ENCODE measurements at places on chromosomes 11 and 22.
A peak's percentile ranks its signal among the peaks of the same experiment; 100 is the strongest.

DNA sequence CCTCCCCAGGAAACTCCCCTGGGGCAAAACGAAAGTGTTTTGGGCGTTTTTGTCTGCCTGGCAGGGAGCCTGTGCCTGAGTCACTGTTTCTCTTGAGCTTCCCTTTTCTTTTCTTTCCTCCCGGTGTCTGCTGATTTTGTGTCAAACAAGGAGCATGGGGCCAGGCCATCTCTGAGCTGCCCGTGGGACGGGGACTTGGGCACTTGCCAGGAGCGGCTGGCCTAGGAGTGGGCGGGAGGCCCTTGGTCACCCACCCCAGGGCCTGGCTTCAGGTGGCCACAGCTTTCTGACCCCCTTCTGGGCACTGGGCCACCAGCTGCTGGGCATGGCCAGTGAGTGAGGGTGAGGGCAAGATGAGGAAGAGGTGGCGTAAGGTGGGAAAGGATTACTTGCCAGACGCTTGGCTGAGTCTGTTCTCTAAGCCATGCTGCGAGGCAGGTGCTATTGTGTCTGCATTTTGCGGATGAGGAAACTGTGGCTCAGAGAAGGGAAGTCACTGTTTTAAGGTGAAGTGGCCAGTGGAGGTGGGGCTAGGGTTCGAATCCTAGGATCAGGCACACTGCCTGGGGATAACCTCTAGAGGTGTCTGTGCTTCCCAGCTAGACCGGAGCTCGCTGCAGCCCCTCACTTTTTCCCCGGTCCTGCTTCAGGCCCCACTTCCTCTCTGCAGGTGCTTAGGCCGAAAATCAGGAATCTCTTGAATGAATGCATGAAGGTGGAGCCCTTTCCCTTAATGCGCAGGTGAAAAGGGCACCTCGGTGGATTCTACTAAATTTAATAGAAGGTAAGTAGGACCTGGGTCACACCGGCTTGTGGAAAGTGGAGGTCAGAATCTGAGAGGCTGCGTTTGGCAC lies 7.8 kb upstream of the NFAM1 start:
- DNase-seq: peak; percentile 49

DNA sequence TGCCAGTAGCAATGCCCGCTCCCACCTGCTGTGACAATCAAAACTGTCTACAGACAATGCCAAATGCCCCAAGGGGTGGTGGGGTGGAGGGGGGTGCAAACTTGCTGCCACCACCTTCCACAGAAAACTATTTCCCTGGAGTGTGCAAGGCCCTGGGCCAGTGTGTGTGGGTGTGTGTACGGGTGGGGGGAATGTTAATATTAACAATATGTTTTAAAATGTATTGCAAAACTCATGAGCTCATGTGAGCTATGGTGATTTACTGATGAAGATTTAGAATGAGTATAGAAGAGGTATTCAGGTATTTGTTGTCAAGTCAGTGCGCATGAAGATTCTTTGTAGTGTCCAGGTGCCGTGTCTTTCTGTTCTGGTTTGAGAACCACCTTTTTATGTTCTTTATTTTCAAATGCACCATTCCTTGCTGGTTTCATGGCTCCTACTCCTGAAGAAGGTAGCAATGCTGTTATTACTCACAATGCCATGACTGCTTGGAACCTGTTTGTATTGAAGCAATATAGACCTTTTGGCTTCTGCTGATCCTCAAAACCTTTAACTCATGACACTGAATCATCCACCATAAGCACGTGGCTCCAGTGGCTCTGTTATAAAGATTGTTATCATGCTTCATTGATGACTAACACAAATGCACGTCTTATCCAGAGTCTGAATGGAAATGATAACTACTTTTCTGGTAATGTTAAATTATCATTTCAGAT lies 29.9 kb upstream of the AQP11 start:
- peak; percentile 93 for DNase-seq

- DNase-seq: no peak
These were observed 63.0 kb downstream of the HORMAD2 start for GRCh38 chr22:30143265-30143664.

DNA sequence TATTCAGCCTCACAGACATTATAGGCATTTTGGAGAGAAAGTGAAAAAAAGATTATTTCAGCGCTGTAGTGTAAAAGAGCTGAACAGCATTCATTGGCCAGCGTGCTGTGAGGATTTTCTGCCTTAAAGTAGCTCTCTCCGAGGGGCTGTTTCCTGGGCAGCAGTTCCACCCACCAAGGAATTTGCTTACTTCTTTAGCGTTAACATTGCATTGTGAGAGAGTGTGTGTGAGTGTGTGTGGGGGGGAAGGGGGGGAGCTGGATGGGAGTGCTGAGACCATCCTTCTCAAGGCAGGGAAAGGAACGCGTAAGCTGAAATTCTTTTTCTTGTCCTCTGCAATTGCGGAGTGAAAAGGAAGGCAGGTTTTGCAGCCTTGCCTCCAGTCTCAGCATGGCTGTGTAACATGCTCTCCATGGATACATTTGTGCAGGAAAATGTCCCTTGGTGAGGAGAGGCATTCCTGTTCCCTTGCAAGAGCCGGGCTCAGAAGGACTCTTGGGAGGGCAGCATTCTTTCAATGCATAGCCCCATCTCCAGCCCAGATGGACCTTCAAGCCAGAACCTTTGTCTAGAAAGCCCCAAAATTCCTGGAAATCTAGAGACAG lies 159.9 kb upstream of the NAV2 start:
- DNase-seq: no peak

GRCh38 chr22:27401321-27401720 lies 400.2 kb downstream of the MN1 start:
- peak; percentile 32 for DNase-seq

DNA sequence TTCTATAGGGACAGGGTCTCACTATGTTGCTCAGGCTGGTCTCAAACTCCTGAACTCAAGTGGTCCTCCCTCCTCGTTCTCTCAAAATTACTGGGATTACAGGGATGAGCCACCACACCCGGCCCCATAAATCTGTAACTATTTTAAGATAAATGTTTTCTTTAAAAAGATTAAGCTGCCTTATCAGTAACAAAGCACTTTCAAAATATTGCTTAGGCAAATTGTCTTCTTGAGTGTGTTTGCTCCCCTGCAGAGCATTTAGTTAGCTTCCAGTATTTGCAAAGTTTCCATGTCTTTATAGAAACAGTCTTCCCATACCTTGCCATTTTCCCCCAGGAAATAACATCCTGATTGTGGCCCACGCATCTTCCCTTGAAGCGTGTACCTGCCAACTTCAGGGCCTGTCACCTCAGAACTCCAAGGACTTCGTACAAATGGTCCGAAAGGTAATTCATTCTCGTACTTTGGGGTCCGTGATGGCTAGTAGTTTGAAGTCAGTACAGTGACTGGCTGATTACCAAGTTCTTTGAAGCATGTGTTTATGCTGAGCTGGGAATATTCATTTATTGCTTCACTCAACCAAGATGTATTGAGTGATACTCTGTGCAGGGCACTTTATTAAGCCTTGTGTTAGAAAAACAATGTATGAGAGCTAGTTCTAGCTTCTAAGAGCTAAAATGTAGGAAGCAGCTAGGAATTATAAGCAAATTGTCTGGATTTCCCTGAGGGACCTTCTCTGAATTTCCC lies 30.4 kb upstream of the CRTAM start:
- peak; percentile 49 for DNase-seq

- no peak for DNase-seq
These were observed 2.6 kb downstream of the CD44 start for GRCh38 chr11:35141571-35141971.

DNA sequence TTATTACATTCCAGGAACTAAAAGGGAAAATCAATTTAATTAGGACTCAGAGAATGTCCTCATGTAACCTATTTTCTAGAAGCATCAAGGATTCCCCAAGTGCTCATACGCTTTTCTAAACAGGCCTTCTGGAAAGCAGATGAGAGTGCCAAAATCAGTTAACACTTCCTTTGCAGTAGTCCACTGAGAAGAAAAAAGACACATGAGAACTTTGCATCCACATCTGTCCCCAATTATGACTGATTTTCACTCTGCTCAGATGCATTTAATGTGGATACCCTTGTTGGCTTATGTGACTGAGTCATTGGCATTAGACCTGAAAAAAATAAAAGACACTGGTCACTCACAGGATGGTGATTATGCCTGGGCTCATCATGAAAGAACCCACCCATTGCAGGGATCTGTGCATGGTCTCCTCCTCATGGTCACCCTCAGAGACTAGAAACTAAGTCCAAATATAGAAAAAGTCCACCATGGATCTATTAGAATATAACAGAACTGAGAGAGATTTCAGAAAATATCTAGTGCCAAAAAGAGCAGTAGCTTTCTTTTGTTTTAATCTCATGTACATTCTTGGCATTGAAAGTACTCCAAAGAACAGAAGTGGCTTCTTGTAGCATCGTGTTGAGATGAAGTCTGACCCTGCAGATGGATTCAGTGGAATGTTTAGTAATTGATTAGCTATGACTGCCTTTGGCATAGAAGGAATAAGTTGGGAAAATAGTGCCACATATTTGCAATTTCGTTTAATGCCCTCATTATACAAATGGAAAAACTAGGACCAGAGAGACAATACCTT lies 48.8 kb upstream of the FIBIN start:
- peak; percentile 53 for DNase-seq

- no peak for DNase-seq
These were observed 4.6 kb downstream of the CFL1 start for GRCh38 chr11:65853246-65853979.

- DNase-seq: no peak
These were observed 41.8 kb downstream of the PDGFD start for GRCh38 chr11:104122011-104122635.

GRCh38 chr11:62671236-62671607 lies 251 bp upstream of the UQCC3 start:
- no peak for DNase-seq

DNA sequence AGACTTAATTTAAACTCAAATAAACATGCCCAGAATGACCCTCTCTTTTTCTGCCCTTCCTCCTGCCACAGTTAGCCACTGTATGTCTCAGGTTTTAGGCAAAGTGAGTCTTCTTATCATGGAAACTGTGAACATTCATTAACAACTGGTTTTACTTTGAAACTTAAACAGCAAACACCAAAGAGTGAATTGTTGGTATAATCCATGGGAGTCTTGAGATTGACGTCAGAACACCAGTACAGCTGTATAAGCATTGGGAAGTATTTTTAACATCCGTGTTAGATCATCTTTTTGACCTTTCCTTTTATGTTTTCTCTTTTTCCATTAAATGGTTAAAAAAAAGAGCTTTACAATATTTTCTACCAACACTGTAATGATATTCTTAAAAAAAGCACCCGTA lies 38.9 kb downstream of the ARHGEF12 start:
- DNase-seq: peak; percentile 59

DNA sequence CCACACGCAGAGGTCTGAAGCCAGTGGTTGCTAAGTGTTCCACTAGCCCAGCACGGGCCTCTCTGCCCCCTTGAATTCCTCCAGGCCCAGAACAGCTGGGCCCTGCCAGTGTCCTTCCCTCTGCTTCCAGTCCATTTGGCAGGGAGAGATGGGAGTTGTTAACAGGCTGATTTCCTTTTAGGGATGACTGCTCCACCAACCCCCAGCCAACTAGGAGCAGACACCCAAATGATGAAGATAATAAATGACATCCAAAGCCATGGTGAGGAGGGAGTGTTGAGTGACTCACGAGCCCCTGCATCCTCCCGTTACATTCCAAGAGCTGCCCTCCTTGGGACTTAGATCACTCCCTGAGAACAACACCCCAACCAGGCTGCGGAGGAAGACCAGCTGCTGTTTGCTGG lies 20.6 kb downstream of the PARVA start:
- DNase-seq: peak; percentile 99

DNA sequence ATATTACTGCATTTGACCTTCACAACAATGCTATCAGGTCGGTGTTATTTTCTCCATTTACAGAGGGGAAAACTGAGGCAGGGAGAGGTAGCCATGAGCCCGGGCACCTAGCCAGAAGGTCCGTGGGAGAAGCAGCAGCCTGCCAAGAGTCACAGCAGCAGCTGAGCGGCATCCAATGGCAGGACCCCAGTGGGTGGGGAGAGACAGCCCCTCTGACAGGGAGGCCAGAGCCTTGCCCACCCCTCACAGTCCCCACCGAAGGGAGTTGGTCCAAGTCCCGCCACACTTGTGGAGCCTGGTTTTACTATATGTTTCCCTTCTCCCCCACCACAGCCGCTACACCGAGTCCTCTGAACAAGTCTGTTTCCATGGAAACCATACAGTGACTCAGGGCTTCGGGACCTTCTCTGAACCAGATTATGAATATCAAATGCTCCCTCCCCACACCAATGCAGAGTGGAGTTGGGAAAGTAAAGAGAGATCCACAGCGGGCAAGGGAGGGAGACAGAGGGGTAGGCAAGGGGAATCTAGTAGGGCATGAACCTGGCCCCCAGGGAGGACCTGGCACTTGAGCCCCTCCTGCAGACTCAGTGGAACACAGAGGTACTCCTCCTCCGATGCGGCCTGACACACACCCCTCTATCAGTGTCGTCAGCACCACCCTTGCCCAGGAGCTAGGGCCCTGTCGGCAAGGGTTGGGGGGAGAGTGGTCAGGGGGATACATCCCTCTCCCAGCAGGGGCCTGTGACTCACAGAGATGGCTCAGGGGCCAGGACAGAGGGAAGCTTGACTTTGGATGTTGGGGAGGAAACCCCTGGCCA lies 2.5 kb downstream of the CHST1 start:
- DNase-seq: peak; percentile 89

- DNase-seq: peak; percentile 40
These were observed 27.9 kb upstream of the RASL10A start for GRCh38 chr22:29343313-29343805.

DNA sequence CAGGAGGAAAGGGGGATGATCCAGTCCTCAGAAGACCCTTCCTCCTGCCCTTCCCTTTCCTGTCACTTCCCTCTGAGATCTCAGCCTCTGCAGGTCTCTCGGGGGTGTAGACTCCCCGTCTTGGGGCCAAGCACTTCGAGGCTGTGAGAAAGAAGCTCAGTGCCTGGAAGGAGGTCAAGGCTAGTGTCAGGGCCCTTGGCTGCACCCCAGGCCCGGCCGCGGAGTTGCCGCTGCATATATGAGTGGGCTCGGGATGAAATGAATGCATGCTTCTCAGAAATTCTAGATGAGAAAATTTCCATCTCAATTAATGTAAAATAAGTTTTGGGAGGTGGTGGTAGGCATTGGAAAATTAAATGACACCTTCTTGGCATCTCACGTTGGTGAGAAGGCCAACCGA lies 1313.7 kb downstream of the BRD1 start:
- DNase-seq: no peak

- peak; percentile 49 for DNase-seq
These were observed 5.9 kb upstream of the PHF21A start for GRCh38 chr11:46127150-46127638.

DNA sequence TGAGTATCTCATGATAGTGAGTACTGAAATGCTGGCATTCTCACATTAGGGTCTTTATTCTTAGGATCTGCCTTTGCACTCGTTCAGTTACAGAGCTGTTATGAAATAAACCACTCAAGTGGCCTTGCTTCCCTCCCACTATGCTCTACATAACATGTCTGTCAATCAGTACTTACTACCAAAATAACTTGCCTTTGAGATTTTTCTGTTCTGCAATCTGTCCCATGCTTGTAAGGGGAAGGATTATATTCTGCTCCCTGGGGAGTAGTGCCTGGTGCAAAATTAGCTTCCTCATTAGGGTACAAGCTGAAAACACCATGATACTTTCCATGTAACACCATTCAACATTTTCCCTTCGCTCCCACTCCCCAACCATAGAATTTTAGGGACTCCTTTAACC lies 1.9 kb upstream of the GRAP2 start:
- DNase-seq: no peak
